ENCODE measurements at places on chromosomes 5 and 9. TPM values are rescaled to one million over a fixed set of nuclear protein-coding genes. Genes with fewer than 3 reads are reported as not detected.

GRCh38 chr9:100354121-100354800 lies 1.5 kb upstream of the TEX10 start:
- no peak for DNase-seq

The CEL gene
- 0.22 TPM for polyA plus RNA-seq

The EIF4E1B gene
- polyA plus RNA-seq: not detected

DNA sequence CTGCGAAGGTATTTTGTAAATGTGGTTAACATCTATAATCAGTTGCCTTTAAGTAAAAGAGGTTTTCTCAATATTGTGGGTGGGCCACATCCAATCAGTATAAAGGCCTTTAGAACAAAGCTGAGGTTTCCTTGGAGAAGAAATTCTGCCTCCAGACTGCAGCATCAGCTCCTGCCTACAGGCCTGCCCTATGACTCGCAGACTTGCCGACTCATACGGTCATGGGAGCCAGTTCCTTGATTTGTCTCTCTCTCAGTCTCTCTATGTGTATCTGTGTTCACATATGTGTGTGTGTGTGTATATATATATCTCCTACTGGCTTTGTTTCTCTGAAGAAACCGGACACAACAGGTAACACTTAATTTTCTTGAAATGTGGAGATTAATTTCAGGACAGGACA lies 45.3 kb downstream of the SLC36A1 start:
- no peak for DNase-seq

GRCh38 chr5:157530226-157530972 lies 45.2 kb downstream of the ADAM19 start:
- no peak for DNase-seq

The SHISAL2B gene
- polyA plus RNA-seq: not detected

GRCh38 chr5:41325074-41325473 lies 111.7 kb upstream of the C6 start:
- DNase-seq: no peak

The LRSAM1 gene
- polyA plus RNA-seq: 5.2 TPM

DNA sequence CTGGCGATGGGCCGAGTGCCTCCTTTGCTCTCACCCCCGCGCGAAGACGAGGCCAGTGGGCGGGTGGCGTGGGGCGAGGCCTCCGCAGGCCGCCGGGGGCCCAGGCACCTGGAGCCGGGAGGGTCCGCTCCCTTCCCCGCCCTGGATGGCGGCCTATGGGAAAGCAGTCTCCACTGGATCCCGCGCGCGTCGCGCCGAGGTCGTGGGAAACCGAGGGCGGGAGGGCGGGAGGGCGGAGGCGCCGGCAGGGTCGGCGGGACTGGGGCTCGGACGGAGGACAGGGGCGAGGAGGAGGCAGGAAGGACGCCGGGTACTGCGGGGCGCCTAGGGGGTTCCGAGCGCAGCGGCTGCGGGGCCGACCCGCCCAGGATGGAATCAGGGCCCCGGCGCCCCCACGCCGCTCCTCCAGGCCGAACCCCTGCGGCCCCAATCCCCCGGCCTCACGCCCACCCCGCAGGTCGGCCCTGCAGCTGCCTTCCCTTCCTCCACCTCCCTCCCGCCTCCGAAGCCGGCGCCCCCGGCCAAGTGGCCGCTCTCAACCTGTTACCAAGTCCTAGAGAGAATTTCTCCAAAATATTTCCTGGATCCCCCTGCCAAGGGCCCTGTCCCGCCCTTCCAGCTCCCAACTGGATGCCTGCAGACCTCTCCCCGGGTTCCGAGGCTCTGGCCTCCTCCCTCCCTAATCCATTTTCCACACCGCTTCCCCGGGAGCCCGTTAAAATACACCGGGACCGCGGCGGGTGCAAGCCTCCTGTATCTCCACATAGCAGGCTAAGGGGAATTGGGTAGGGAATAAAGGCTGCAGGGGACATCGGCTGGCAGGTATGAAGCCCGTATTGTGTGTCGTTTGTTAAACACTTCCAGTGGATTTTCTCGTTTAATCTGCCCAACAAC lies 146.3 kb downstream of the ERCC6L2 start:
- DNase-seq: no peak

- no peak for DNase-seq
Observed at GRCh38 chr5:165877475-165877874, 2372.1 kb downstream of the MAT2B start.

DNA sequence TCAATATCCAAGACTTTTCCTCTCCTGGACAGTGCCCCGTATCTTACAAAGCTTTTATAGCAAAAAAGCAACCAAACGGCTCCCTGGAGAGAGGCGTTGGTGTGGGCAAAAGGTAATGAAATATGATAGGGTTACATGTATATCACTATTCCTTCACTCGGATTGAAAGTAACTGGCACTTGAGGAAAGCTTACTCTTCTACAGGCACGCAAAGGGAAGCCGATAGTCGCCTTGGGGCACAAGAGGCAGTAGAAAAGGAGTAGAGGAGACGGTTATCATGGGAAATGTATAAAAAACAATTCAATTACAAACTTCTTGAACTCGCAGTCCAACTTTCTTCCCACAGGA lies 1.1 kb downstream of the DIAPH1 start:
- no peak for DNase-seq

DNA sequence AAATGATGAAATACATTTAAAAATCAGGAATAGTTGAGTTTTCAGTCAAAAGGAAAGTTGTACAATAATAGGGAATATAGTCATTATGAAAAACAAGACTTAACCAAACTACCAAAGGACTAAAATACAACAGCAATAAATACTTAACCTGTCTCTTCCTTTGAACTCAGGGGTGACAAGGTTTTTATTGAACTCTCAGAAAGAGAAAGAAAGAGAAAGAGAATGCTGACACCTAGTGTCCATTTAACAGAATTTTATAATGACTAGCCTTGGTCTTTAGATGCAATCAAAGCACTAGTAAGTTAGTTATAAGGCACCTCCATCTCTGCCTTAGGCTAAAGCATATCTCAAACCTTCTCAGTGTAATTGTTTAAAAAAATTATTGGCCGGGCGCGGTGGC lies 47.5 kb downstream of the UIMC1 start:
- DNase-seq: no peak

DNA sequence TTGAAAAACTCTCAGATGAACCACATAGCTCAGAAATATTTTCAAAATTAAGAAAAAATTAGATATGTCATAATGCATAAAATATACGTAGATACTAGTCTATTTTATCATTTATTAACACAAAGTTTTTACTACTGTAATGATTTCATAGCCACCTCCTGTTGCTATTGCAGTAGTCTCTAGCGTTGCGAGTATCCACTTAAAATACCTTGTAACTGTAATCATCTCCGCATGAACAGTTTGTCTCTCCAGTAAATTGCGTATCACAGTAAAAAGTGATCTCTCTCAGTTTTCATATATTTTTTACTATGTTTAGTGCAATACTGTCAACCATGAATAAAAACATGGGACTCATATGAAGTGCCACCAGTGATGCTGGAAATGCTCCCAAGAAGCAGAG lies 417.9 kb upstream of the ZNF462 start:
- DNase-seq: no peak

GRCh38 chr5:178525906-178526732 lies 64.1 kb downstream of the COL23A1 start:
- no peak for DNase-seq

- DNase-seq: no peak
Observed at GRCh38 chr9:12516573-12516972, 176.6 kb upstream of the TYRP1 start.

GRCh38 chr5:12805165-12805698 lies 901.0 kb upstream of the CTNND2 start:
- DNase-seq: no peak

DNA sequence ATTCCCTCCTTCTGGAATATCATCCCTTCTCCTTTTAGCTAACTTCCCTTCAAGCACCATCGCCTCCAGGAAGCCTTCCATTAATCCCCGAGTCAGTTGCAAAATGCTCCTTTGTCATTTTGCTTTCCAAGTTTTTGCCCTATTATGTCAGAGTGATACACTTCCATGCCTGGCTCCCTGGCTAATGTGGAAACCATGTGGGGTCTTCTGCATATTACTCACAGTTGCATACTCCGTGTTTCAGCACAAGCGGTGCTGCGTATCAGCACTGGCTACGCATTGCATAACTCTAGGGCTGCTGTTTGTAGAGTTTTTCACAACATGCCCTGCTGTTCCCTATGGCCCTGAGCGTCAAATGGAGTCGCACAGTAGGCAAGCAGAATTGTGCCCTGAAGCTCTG lies 1.9 kb downstream of the TEX53 start:
- no peak for DNase-seq

DNA sequence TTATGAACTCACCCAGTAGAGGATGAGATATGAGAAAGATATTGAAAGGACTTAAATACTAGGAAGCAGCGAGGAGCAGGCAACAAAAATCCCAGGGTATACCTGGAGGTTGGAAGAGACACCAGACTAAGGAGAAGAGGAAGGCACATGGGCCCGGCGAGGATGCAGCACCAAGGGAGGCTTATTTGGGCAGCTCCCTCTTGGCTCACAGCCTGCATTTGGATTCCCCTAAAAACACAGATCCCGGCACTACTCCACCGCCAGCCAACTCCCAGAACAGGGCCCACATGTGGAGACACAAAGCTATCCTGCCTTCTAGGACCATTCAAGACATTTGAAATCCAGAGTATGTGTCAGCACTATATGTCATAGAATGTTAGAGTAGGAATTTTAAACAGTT lies 199.8 kb upstream of the FBXL7 start:
- no peak for DNase-seq

DNA sequence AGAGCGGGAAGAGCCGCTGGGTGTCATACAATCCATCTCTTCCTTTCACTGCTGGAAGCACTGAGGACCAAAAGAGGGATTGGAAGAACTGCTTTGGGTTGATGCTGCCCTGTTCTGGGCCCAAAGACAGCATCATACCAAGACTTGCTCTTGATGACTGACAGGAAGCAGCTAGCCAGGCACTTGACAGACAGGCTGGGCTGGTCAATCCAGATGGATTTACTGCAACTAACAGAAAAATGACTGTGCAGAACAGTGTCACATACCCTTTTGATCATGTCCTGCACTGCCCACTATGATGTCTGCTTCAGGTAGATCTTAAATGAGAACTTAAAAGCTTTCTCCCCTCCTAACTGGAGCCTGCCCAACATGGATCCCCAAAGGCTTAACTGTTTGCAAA lies 157.6 kb downstream of the CRB2 start:
- no peak for DNase-seq

DNA sequence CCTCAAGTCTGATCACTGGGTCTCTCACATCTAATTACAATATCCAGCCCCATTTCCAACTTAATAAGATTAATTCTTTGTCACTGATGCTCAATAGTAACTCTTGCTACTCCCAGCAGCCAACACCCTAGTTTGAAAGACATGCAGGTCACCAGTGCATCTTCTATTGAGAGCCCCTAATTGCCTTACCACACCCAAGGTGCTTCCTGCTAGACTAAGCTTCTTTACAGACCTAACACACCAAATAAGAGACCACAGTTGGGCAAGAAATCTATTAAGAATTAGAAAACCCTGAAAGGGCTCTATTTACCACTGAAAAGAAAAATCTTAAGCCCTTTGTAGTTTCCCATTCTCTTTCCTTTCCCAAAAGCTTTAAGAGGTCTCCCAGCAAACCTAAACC lies 26.5 kb downstream of the ELAVL2 start:
- no peak for DNase-seq

GRCh38 chr5:146789712-146790653 lies 88.6 kb downstream of the PPP2R2B start:
- no peak for DNase-seq

DNA sequence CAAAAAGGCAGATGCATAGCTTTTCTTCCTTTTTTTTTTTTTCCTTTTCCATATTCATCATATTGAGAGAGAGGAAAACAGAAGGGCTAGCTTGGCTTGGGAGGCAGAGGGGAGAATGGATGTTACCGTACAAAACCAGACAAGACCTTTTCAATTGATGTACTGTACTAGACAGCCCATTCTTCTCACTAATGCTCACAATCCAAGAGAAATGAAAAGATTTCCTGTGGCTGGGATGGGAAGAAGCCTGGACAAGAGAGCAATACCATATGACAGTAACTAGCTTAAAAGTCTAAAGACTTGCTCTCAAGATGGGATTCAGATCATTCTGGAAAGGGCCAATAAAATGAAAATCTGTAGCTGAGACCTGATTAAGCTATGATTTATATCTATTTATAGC lies 3.4 kb downstream of the CEMIP2 start:
- DNase-seq: no peak

DNA sequence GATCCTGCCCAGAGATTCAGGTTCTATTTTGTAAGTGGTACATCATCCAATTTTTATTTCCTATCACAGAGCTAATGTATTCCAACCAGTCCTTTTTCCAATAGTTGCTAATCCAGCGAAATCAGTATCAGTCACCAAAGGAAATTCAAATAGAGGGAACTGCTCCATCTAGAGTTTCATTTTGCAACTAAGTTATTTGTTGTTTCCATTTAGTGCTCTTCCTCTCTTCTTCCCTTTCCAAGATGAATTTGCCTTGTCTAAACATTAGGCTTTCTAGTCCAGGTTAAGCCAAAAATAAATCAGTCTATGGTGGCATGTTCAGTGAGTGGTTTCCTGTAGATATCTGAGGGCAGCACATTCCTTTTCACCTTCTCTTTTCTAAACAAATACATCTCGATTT lies 79.8 kb upstream of the SPATA31D4 start:
- no peak for DNase-seq

DNA sequence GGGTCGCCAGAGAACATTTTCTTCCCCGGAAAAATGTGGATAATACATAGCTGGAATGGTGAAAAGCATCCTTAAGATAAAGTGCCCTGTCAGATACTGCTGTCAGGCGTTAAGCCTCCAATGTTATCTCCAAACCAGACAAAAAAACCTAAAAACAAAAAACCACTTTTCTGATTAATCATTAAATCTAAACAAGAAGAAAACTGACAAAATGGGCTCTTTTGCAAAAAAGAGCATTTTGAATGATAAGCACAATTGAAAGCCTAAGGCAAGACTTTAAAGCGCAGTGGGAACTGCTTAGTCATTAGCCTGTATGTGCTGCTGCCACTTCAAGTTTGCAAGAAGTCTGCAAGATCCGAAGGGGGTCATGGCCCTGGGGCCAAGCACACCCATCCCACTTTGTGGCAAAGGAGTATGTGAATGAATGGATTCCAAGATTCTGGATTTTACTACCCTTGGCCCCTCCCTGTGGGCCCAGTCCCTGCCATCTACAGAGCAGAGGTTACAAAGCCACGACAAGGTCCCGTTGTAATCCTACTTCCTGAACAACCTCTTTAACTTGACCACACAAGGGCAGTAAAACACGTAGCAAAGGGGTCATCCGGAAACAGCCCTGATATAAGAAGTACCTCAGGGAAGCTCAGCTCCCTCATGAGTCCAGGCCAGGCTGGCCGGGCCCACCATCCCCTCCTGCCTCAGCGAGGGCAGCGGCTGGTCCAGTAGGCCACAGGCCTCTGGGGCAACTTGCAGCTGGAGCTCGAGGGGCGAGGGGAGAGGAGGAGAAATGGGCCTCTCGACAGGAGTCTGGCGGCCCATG lies 29.7 kb downstream of the SHB start:
- no peak for DNase-seq

GRCh38 chr5:84274585-84275468 lies 109.9 kb downstream of the EDIL3 start:
- DNase-seq: no peak

DNA sequence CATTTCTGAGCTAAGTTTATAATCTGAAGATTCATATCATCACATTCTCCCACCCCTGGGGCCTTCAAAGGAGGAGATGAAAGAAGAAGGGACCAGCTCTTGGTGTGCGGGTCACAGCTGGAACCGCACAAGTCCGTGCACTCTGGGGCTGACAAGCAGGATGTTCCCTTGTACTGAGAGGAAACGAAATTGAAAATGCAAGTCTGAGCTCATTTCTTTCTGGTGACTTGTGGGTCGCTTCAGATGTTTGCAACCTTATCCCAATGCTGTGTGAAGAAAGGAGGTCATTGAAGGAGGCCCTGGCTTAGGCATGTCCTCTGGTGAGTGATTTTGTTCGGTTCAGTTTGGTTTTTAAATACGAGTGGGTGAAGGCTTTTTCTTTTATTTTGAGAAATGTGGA lies 59.6 kb downstream of the C9orf152 start:
- no peak for DNase-seq
